ENCODE measurements at places on chromosomes 16 and 17.

DNA sequence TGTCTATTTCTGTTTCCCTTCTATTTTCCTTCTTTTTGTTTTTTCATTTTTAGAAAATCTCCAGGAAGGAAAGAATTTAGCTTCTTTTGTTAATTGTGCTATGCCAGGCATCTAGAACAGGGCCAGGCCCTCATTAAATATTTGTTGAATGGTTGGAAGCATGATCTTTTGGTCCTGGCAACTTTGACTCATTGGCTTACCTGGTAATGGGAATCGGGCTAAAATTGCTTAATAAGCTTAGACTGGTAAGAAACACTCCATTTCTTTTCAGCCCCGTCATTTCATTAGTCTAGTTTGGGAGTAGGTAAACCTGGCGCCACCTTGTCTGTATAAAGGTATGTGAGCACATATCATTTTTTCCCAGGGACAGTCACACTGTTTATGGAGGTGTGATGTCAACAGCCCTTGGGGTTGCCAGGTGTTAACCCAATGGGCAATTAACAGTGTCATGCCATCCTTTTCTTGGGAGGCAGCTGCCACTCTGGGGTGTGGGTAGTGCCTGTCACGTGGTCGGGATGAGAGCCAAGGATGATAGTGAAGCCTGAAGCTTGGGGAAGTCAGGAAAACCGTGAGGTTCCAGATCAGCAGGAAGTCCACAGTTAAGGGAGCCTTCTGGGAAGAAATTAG, 9.5 kb upstream of the NDEL1 start:
- DNase-seq, result no peak

DNA sequence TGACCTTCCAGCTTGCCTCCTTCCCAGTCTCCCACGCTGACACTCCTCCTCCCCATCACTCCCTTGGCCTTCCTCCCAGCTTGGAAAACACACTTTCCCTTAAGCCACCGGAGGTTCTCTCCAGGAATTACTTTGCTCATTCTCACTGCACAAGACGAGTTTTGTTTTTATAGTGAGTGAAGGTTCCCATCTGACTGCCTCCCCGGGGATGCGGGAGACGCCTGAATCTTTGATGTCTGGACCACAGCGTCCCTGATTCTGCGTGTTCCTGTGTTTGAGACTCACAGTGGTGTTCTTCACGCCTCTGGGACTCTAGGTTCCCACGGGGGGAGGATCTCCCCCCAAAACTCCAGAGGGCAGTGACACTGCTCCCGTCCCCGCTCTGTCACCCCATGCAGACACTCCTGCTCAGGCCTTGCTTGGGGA, 2.0 kb downstream of the DNAI2 start:
- peak; percentile 83 for DNase-seq

- peak; percentile 44 for DNase-seq
Observed at GRCh38 chr16:88754912-88755744, 29.9 kb downstream of the PIEZO1 start.

- DNase-seq, result no peak
Observed at GRCh38 chr17:45672301-45672700, 111.8 kb upstream of the CRHR1 start.

- DNase-seq, result peak; percentile 78
Observed at GRCh38 chr17:63834431-63835166, 7.1 kb upstream of the FTSJ3 start.
